BJ (cell line): ENCODE measurements at places on chromosomes 1 and 21.

GRCh38 chr1:92447033-92447681, 39.6 kb downstream of the GFI1 start:
- DNase-seq = no peak

GRCh38 chr1:38451541-38451993, 405.0 kb upstream of the POU3F1 start:
- peak; percentile 9 for DNase-seq

GRCh38 chr1:53945183-53945432, 391 bp downstream of the IFT25 start:
- no peak for DNase-seq

GRCh38 chr21:38923429-38923828, 117.7 kb downstream of the ETS2 start:
- no peak for DNase-seq

DNA sequence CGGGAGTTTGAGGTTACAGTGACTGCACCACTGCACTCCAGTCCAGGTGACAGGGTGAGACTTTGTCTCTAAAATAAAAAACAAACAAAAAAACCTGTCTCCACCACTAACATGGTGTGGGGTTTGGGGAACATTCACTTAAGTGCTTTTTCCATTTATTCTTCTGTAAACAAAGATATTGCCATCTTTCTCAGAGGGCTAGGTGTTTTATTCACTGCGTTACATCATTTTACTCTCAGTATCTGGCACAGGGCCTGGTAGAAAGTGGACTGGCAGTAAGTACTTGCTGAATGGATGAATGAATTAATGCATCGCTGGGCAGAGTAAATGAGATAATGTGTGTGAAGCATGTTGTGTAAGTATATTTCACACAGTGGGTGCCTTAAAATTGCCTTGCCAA, 20.1 kb downstream of the KIAA0040 start:
- no peak for DNase-seq

- no peak for DNase-seq
Observed at GRCh38 chr1:205630651-205631009, 1.2 kb downstream of the ELK4 start.

- DNase-seq = no peak
Observed at GRCh38 chr1:162908236-162908635, 47.3 kb upstream of the CCDC190 start.

DNA sequence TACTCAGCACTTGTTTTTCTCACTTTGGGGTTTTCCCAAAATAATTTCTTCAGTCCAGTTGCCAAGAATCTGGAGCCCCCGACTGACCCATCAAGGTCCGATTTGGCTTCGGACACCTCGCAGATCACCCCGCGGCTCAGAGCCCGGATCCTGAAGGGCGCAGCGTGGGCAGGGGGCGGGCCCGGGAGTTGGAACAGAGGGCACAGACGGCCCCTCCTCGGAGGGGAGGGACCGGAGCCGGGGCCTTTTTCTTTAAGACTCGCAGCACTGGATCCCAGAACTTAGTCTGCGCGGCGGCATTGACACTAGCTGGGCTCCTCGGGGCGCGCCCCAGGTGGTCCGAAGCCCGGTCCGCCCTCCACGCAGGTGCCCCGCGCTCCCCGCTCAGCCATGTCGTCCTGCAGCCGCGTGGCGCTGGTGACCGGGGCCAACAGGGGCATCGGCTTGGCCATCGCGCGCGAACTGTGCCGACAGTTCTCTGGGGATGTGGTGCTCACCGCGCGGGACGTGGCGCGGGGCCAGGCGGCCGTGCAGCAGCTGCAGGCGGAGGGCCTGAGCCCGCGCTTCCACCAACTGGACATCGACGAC, at the start of gene CBR3:
Gene CBR3 (plus strand): TSS at position 277 of the 588 bp plus-strand sequence. CDS start 114 bp downstream, at position 391.
- DNase-seq = peak; percentile 19

- DNase-seq = no peak
Observed at GRCh38 chr1:38004284-38005108, 818 bp downstream of the FHL3 start.

- DNase-seq = no peak
Observed at GRCh38 chr1:112358798-112359408, 37.1 kb upstream of the CTTNBP2NL start.

- DNase-seq = no peak
Observed at GRCh38 chr1:29575826-29576225, 339.5 kb downstream of the PTPRU start.
